Naive thymus-derived CD4-positive, alpha-beta T cell (primary cell): ENCODE measurements at places on chromosomes 6 and 20. TPM values are rescaled to one million over a fixed set of nuclear protein-coding genes. Genes with fewer than 3 reads are reported as not detected.

DNA sequence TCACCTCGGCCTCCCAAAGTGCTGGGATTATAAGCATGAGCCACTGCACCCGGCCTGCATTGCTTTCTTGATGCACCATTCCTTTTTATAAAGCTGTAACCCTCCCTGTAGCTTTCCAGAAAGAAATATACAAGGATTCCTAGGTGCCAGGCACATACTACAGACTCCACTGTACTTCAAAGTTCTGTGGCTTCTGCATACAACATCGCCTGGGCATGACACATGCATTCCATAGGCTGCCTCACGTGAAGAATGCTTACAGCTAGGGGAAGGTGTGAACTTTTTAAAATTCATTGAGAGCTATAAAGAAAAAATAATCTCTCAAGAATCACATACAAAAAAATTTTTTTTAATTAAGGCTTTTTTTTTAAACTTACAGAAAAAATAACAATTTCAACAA, 50.2 kb downstream of the TRAM2 start:
- no peak for DNase-seq

DNA sequence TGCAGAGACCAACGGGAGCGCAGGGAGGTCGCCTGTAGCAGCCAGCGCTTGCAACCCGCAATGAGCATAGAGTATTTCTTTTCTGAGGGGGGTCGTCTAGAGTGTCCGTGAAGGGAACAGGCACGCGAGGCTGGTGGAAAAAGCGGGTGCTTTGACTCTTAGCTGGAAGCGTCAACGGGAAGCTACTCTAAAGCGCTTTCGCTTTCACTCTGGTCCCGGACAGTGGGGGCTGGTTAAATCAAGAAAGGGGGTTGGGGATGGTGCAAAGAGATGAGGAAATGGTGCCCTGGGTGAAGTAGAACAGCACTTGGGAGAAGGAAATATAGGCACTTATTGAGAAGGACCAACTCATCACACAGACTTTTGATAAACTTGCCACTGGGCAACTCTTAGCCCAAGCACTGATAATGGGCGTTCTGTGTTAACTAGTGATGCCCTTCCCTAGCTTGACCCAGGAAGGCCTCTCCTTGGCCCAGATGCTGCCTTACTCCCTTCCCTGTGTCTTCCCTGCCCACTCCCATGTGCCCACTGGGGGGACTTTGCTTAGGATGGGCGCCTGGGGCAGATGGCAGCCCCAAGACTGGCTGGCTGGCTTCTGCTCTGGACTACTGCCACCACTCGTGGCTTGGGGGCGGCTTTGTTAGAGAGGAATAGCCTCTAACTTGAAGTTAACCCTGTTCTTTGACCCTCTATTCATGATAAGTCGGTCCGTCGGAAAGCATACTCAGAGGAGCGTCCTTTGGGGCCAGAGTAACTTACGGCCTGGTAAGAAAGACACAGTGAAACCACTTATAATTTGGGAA, 585 bp downstream of the PSMB9 start:
- no peak for DNase-seq

DNA sequence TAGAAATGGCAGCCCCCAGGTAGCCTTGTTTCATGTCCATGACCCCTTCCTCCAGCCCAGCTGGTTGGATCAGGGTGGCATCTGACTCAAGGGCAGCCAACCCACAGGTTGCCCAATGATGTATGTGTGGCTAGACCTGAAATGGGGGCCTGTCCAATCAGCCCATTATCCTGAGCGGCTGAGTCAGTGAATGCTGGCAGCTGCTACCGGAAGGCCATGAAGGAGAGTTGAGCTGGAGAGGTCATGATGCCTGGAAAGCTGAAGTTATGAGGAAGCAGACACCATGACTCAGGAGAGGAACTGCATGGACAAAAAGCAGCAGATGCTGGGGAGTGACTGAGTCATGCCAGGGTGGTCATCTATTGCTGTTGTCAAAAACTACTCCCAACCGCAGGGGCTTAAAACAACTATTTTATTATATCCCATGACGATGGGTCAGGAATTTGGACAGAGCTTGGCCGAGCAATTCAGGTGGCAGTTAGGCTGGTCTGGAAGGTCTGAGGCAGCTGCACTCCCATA, 67.3 kb downstream of the MDGA1 start:
- no peak for DNase-seq

- no peak for DNase-seq
Observed at GRCh38 chr6:67680297-67680932, 954.7 kb upstream of the ADGRB3 start.

DNA sequence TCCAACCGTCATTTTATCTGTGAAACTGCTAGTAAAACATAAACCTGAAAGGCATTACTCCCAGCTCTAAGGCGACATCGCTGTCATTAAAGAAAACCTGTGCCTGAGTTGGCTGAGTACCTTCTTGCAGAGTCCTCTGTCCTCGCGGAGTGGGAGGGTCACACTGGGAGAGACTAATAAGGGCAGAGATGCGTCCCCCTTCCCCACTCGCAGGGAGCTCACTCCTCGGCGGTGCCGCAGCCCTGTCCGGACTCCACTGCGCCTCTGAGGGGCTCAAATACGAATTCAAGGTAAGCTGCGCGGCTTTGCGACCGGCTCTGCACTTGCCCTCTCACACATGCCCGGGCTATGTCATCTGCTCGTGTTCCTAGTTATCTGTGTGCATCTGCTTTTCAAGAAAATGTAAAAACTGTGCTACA, at the start of gene COL19A1:
TSS of gene COL19A1 (plus strand) at position 206 of the 419 bp plus-strand sequence. CDS start 13,012 bp downstream, outside the sequence.
- DNase-seq: peak; percentile 26

DNA sequence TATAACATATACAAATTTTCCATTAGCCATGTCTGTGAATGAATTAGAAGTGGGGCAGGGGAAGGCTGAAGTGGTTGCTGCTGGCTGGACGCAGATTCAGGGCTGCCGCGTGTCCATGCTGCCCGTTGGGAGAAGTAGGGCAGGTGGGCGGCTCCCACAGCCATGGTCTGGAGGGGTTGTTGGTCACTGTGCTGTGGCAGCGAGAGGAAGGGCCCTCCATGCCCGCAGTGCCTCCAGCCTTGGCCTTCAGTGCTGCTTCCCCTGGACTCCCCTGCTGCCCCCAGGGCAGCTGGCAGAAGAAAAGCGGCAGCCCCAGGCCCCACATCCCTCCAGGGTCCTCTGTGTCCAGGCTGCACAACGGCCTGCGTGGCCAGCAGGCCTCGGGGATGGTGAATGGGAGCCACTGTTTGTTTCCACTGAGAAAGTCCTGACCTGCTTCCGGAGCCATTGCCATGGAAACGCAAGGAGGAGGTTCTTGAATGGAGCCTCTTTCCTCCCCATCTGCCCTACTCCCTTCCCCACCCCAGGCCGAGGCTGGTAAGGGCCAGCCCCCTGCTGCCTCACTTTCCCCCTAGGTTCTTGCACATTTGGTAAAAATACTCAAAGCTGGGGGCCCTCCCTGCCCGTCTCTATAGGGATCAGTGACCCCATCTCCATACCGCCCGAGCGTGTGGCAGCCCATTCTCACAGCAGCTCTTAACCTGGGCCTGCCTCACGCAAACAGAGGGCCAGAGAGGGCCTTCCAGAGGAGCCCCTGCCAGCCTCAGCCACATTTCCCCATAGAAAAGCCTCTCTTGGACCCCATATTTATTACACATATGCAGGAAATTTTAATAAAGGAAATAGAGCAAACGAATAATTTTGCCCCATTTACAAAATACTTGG, 113.3 kb downstream of the SASH1 start:
- no peak for DNase-seq

DNA sequence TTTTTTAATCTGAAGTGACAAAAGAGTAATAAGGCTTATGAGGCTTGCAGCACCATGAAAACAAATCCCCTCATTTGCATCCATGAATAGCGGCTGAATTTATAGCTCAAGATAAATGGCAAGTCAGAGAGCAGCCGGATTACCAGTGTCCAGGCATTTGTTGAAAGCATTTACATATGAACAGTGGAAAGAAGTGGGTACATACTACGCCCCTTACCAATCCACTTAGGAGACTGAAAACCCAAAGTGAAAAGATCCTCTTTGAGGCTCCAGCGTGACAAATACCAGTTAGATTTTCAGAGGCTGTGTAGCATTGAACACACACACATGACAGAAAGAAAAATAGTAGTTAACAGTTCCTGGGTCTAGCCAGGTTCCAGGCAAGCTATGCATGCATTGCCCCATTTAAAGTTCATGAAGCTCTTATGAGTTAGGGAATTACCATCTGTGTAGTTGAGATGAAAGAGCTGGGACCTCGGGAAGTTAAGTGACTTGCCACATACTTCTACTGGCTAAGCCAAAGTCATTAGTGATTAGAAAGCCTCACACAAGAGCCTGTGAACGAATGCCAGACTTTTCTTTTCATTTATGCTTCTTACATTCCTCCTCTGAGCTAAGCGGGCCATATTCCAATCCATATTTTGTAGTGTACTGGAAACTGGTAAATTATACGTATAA, 28.3 kb upstream of the NHSL1 start:
- DNase-seq: no peak

- no peak for DNase-seq
Observed at GRCh38 chr20:25120457-25120856, 38.5 kb upstream of the VSX1 start.

GRCh38 chr6:22958677-22959076, 389.3 kb downstream of the HDGFL1 start:
- no peak for DNase-seq

GRCh38 chr6:122063076-122063475, 336.4 kb upstream of the HSF2 start:
- DNase-seq: no peak

DNA sequence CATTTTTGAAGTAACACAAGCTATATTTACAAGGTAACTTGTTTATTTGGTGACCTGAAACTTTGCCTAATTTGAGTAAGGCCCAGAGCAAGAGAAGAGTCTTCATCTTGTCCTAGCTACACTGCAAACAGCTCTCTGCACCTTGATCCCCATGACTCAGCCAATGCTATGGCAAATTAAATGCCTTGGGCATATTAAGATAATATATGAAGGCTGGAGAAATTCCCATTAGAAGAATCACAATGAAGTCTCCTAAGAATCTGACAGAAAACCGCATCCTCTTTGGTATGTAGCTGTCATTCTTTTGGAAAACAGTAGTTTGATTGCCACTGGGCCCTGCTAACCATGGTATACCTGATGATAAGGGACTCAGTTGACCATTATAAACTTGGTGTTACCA, 204.5 kb downstream of the UBE3D start:
- no peak for DNase-seq

DNA sequence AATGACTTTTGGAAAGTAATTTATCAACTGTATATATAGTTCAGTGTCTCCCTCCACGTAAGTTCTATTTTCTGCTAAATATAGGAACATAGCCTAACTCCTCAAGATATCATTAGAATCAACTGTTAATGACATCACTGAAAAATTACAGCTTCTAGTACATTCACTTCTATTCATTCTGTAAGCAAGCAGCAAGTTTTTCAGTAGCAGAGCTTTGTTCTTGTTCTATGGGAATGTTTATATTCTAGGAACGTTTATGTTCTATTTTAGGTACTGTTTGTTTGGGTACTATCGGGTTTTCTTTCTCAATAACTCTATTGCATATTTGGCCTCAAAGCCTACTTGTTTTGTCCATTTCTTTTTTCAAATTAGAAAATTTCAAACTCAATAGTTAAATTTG, 525.6 kb downstream of the EPHA7 start:
- DNase-seq: no peak

GRCh38 chr6:5247201-5247600, 13.5 kb downstream of the LYRM4 start:
- no peak for DNase-seq

Gene MYCT1
- not detected for total RNA-seq

Gene C20orf204
- 4.7 TPM for total RNA-seq

Gene MBOAT1
- total RNA-seq: 10.0 TPM

Gene HLA-DOB
- total RNA-seq: 7.3 TPM

Gene C20orf144
- not detected for total RNA-seq

Gene SLC16A10
- total RNA-seq: 16.7 TPM

Gene SPEF1
- not detected for total RNA-seq

Gene LPA
- not detected for total RNA-seq
